ENCODE measurements at places on chromosomes 7 and 10.

- DNase-seq, result no peak
Measured at GRCh38 chr10:119377451-119377957, 165.0 kb downstream of the RGS10 start.

DNA sequence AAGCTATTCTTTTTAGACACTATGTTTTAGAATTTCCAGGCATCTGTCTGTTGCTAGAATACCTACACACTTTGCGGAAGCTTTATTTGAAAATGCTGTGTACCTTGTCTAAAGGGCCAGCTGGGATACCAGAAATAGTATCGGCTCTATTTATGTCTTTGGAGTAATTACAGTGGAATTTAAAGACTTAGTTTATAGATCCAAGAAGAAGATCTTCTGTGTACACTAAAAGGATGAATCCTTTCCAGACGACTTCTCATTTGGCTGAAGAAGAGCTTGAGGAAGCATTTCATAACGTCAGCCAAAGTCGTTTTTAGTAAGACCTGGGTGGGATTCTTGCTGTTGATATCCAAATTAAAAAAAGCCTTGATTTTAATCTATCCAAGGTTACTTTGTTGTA, 365.9 kb downstream of the INHBA start:
- DNase-seq, result no peak

DNA sequence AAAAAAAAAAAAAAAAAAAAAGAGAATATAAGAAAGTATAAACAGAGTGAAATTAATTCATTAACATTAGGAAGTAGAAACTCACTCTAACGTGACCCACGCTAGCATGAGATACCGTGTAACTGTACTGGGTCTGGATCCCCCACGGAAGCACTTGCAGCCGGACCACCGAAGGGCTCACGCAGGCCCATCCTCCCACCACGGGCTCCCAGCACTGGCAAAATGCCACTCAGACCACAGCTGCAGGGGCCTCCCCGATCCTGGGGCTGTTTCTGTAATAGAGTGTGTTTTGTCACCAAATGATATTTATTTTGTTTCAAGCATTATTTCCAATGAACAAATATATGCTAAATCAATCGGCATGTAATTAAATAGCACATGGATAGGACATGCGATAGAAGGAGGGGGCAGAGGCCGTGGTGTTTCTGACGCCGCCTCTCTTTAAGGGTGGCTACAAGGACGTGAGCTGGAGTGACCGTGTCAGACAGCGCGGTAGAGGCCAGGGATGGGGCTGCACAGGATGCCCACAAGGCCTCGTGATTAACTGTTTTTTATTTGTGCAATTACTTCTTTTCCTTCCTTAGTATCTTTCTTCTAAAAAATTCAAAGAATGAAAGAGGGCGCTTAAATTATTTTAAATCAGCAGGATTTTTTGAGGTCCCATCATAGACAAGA, 568.5 kb downstream of the PTPRN2 start:
- DNase-seq, result no peak

DNA sequence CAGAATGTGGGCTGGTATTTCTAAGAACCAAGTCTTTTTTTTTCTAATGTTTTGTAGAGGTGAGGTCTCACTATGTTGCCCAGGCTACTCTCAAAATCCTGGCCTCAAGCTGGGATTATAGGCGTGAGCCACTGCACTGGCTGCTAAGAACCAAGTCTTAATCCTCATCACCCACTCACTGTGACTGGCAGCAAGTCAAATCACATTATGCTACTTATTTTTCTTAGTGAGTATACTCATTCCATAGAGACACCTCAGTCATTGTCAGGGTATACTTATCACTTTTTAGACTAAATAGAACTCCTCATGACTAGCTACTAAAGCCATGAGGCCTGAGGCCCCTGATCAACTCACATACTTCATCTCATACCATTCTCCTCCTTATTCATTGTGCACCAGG, 116.1 kb downstream of the STRA8 start:
- no peak for DNase-seq

DNA sequence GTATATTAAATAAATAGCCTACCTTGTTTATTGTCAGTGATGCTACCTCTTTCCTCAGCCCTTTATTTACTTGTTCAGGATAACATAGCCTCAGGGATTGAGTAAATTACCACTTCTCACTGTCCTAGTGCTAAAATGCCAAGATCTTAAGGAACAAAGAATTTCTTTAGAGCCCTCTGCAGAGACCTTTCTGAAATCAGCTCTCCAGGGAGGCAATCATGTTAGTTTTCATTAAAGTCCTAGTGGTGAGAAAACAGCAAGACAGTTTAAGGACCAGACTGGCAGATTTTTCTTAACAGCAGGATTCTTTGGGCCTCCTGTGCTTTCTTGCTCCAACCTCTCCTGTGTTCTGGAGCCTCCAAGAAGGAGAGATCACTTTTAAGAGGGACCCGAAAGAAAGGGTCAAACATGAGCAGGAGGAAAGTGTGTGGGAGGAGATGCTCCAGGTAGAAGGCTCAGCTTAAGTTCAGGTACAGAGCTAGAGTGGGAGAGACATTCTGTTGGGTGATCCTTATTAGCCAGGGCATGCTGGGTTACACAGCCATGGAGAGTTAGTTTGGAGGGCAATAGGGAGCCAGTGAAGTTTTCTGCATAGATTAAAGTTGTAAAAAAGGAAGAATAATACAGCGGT, 1.2 kb upstream of the PLCE1 start:
- no peak for DNase-seq

GRCh38 chr10:37819797-37820196, 37.6 kb downstream of the ZNF248 start:
- DNase-seq, result no peak

DNA sequence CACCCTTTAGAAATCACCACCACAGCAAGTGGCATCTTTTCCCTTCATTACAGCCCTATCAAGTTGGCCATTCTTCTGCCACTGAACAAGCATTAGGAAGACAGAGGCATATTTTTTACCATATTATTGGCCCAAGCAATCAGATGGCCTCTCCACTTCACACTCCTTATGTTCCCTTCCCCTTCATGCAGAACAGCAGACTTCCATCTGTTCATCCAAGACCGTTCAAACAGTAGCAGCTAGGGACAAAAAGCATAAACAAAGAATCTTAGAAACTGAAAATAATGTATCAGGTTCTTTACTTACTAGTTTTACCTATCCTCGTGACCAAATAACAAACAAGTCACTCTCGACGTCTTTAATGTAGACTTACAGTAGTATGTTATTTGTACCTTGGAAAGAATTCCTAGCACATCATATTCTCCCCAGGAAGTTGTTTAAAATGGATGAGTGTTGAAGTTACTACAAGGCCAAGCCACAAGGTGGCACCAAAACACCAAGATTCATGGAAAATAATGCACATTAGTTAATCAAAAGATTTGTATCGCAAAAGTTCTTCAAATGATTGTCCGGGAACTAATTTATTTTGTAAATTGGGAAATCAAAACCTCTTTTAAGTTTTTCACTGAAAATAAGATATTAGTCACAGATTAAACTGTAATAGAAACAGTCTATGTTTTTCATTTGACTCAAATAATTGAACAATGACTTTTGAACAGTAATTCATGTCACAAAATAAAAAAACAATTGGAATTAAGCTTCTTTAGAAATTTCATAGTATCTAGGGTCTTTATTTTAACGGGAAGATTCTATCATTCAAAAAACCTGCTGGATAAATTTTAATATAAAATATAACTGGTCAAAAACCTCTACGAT, 112.1 kb downstream of the VPS41 start:
- DNase-seq, result peak; percentile 7

DNA sequence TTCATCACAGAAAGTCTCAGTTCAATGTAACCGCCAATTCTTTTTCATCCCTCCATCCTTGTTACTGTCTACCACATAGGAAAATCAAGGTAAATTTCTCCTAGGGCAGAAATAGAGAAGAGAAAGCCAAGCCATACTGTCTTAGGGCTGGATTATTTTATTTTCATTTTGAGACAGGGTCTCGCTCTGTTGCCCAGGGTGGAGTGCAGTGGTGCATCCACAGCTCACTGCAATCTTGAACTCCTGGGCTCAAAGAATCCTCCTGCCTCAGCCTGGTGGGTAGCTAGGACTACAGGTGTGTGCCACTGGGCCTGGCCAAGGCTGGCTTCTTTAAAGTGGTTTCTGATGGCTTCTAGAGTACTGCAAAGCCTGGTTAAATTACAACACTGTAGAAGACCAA, 181.7 kb downstream of the SRPK2 start:
- DNase-seq, result no peak

DNA sequence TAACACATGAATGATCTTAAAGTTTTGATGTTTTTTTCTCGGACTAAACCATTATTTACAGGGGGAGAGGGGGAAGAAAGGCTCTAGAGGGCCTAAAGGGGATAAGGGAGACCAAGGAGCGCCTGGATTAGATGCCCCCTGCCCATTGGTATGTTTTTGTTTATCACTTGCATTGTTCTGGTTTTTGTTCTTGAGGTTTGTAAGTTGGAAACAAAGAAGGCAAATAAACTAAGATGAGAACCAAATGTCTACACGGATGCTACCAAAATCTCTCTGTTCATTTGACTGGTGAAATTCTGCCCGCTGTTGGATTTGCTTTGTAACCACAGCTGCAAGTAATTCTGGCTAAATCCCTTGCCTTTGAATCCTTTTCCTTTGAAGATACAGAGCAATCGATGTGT, 99.8 kb upstream of the MACROH2A2 start:
- no peak for DNase-seq

DNA sequence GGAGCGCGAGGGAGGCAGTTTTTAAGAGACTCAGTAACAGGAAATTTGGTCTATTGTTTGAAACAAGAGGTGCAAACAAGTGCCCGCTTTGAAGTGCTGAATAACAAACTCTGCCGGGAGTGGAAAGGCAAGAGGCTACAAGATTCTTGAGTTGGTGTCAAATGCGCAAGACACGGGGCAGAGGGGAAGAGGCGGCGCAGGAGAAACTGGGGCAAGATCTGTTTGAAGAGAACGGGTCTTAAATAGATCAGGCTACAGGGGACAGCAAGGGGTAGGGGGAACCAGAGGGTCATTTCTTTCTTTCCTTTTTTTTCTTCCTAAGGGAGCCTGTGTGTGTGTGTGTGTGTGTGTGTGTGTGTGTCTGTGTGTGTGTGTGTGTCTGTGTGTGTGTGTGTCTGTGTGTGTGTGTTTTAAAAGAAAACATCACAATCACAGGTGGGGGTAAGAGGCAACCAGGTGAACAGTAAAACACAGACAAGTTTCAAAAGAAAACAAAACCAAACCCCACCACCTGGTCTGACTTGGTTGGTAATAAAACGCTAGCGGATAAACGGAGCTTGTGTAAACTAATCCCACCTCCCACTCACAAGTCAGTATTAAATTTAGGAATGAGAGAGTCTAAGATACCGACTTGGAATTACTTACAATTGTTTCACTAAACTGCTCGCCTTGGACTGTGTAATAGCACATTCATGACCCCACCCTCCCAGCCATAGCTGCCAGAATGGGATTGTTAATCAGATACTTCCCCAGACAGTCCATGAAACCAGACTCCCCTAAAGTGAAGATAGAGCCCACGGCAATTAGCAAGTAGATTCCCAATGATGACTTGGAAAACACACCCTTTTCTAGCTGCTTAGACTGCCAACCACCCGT, 13.1 kb upstream of the CUX1 start:
- DNase-seq, result no peak

GRCh38 chr7:127251465-127252376, 1.0 kb downstream of the GRM8 start:
- no peak for DNase-seq

- no peak for DNase-seq
Measured at GRCh38 chr10:124546957-124547646, 85.5 kb downstream of the LHPP start.

GRCh38 chr10:132715776-132716680, 69.9 kb downstream of the NKX6-2 start:
- DNase-seq, result no peak

DNA sequence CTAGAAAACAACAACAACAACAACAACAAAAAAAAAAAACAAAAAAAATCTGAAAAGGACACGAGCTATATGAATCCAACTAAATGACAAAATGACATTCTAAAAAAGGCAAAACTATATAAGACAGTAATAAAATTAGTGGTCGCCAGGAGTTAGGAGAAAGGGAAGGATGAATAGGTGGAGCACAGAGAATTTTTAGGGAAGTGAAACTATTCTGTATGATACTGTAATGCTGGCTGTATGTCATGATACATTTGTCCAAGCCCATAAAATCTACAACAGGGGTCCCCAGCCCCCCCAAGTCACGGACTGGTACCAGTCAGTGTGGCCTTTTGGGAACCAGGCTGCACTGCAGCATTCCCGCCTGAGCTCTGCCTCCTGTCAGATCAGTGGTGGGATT, 2.8 kb upstream of the PUS7 start:
- peak; percentile 28 for DNase-seq

GRCh38 chr10:14774797-14775196, at the start of gene FAM107B:
FAM107B (minus strand) TSS chr10:14774897; CDS start chr10:14774663, 234 bp downstream.
- DNase-seq, result no peak

- DNase-seq, result no peak
Measured at GRCh38 chr7:42662862-42663261, 249.0 kb downstream of the C7orf25 start.

All from CD14-positive monocyte (primary cell).